Epithelial cell of esophagus (primary cell): ENCODE measurements at places on chromosomes 7 and 10.
A peak's percentile ranks its signal among the peaks of the same experiment; 100 is the strongest.

GRCh38 chr10:10584161-10584560 is 433.5 kb upstream of the CELF2 start:
- no peak for DNase-seq

- no peak for DNase-seq
These were observed at the start of gene ZNF804B for GRCh38 chr7:88759230-88760135. Gene ZNF804B (plus strand): TSS chr7:88759700. CDS start chr7:88759977, 277 bp downstream.

DNA sequence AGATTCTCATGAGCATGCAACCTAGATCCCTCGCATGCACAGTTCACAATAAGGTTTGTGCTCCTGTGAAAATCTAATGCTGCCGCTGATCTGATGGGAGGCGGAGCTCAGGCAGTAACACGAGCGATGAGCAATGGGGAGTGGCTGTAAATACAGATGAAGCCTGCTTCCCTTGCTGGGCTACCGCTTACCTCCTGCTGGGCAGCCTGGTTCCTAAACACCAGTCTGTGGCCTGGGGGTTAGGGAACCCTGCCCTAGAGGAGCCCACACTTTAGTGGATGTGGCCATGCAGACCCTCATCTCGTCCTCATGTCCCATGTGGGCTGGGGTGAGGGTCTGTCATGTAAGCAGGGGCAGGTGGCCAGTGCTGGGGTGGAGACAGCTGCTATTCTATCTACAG is 417.6 kb downstream of the GLRX3 start:
- no peak for DNase-seq

- no peak for DNase-seq
These were observed 1.5 kb downstream of the CTBP2 start for GRCh38 chr10:125158601-125159485.

DNA sequence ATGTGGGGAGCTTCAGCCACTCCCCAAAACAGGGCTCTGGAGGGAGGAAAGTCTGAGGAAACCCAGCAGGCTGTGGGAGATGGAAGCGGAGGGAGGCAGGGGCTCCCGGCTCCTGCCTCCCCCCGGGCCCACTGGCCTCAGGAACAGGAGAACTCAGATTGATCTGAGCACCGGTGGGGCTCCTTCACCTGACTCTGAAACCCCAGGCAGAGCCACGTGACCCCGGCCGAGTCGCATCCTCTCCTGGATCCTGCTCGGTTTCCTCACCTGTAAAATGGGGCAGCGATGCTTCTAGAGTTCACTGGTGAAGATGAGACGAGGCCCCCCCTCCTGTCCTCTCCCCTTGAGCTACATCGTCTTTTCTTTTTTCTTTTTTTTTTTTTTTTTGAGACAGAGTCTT is 33.6 kb downstream of the TCERG1L start:
- DNase-seq, result no peak

- no peak for DNase-seq
These were observed 606 bp downstream of the PALD1 start for GRCh38 chr10:70479165-70479581.

- DNase-seq, result peak; percentile 39
These were observed 140.3 kb downstream of the FOXP2 start for GRCh38 chr7:114554781-114555537.
